Kidney tubule cell (primary cell): ENCODE measurements at places on chromosomes 7 and 10.
A peak's percentile ranks its signal among the peaks of the same experiment; 100 is the strongest.

- DNase-seq: no peak
Measured at GRCh38 chr10:32618482-32618881, 172.5 kb downstream of the CCDC7 start.

- peak; percentile 74 for DNase-seq
Measured at GRCh38 chr10:79399223-79399831, 46.1 kb downstream of the ZCCHC24 start.

- peak; percentile 74 for DNase-seq
Measured at GRCh38 chr7:116711790-116712189, 39.8 kb downstream of the MET start.

GRCh38 chr7:137920637-137921399, 74.0 kb upstream of the DGKI start:
- DNase-seq: no peak

- DNase-seq: no peak
Measured at GRCh38 chr10:129866894-129867293, 97.2 kb downstream of the EBF3 start.

DNA sequence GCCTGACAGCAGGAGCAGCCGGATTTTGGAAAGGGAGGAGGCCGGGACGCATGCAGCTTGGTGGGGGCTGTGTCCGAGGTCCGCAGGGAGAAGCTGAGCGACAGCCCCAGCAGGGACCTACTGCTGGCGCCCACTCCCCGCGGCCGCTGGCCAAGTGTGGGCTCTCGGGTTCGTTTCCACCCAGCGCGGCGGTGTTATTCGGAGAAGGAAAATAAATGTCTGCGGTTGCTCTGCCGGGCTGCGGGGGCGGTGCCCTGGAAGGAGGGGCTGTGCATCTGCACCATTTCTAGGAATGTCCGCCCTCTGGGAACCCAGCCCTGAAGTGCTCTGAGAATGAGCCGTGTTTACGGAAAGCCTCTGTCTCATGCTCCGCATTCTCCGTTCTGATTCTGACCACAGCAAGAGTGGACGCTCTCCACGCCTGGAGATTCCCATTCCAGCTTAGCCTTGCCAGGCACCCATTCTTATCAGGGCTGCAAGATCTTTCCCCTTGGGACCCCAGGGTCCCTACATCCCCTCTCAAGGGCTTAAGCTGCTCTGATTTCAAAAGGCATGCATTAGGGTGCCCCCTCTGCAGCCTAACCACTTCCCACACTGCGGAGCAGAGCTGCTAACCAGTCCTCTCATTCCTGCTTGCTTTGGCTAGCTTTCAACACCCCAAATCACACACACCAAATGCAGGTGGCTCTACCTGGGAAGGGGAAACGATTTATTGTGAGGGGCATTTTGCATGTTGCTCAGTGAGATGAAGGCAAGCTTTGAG, 256.6 kb upstream of the GLI3 start:
- peak; percentile 60 for DNase-seq

GRCh38 chr7:39894904-39895303, 55.2 kb upstream of the CDK13 start:
- peak; percentile 44 for DNase-seq

DNA sequence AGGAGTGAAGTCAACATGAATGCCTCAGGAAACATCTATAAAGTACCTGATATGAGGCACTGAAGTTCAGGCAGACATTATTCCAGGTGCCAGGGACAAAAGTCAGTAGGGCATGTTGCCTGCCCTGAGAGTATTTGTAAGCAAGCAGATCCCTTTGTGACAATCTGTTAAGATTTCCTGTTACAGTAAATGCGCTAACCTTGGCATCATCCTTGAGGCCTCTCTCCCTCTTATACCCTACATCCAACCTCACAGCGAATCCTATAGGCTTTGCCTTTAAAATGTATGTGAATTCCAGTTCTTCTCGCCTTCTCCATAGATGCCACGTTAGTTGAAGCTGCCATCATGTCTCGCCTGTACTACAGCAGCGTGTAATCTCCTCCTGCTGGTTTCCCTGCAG, 165.3 kb downstream of the DNAH11 start:
- DNase-seq: no peak

GRCh38 chr7:137893143-137893742, 46.5 kb upstream of the DGKI start:
- DNase-seq: no peak

GRCh38 chr10:28548781-28549498, 16.0 kb downstream of the WAC start:
- no peak for DNase-seq

DNA sequence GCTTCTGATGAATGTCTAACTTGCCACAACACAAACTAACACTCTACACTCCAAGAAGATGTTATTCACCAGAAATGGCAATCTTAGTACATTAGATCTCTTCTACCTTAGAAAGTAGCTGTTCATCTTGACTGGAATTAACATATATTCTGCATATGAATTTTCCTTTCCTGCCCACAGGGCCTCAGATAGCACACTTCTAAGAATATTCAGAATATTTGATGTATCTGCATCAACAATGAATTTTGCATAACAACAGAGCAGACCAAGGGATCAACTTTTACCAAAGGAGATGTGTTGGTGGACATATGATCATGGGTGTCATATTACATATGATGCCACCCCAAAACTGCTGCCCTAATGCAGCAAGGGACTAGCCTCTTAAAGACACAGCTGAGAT, 960.8 kb upstream of the GHITM start:
- no peak for DNase-seq

DNA sequence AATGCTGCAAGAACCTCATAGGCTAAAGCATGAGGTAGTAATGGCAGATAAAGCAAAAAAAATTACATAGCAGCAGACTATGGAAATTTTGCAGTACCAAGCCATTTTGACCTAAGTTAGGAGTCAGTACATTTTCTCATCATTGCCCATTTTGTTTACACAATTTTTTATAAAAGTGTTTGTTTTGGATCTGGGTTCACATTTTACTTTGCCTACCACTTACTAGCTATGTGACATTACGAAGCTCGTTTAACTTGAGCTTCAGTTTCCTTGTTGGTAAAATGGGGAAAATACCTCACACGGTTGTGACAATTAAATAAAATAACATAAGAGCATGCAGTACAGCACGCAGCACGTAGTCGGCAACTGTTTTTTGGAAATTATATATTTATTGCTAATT, 99.6 kb downstream of the ADD3 start:
- DNase-seq: no peak

- no peak for DNase-seq
Measured at GRCh38 chr10:126432507-126432906, 44.2 kb upstream of the ADAM12 start.

DNA sequence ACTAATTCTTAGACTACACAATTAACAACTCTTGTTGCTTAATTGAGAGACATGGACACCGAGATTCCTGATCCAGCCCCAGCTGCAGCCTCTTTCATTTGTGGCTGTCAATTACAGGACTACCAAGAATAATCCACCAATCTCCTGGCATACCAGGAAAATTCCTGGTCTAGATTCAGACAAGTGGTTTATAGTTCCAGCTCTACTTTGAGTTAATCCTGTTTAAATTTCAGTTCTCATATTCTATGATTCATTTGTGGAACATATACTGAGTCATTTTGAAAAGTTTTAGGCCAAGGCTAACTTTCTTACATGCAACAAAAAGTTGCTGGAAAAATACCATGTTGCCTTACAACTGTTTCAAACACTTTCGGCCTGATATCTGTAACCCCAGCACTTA, 253.5 kb downstream of the MAGI2 start:
- DNase-seq: no peak

DNA sequence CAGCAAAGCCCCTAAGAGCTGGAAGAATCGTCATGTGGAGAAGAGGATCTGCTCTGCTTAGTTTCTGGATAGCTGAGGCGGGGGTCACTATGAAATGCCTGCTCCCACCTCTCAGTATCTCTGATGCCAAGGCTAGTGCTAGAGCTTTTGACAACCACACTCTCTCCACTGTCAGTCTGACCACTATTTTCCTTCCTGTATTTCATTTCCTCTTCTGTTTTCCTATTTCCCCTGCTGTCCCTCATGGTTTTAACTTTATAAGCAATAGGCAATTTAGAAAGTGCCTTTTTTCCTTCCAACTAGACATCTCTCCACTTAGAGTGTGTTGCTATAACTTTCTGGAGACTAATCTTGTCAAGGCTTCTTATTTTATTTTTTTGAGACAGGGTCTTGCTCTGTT, 23.6 kb downstream of the C7orf57 start:
- DNase-seq: no peak

GRCh38 chr7:41885748-41886147, 182.9 kb upstream of the INHBA start:
- DNase-seq: no peak

GRCh38 chr10:93859049-93859655, 34.6 kb upstream of the SLC35G1 start:
- no peak for DNase-seq

DNA sequence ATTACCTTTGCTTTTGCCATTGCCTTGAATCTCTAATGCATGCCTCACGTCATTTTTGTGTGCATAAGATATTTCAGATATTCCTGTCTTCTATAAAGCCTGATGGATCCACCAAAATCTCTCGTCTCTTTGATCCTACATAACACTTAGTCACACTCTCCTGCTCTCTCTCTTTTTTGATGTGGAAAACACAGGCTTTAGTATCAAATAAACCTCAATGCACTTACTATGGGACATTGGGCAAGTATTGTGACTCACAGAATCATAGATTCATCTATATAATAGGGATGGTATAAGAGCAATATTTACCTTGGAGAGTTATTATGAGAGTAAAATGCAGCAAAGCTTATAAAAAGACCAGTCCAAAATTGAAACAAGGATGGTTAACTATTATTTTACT, 39.1 kb downstream of the DKK1 start:
- no peak for DNase-seq

GRCh38 chr7:101605611-101606497, 23.2 kb downstream of the MYL10 start:
- DNase-seq: no peak

- DNase-seq: peak; percentile 32
Measured at GRCh38 chr10:125531465-125531864, 151.5 kb downstream of the TEX36 start.

- DNase-seq: no peak
Measured at GRCh38 chr10:27108165-27108564, 7.9 kb upstream of the ANKRD26 start.

GRCh38 chr7:14892961-14893360, 9.6 kb downstream of the DGKB start:
- peak; percentile 41 for DNase-seq

DNA sequence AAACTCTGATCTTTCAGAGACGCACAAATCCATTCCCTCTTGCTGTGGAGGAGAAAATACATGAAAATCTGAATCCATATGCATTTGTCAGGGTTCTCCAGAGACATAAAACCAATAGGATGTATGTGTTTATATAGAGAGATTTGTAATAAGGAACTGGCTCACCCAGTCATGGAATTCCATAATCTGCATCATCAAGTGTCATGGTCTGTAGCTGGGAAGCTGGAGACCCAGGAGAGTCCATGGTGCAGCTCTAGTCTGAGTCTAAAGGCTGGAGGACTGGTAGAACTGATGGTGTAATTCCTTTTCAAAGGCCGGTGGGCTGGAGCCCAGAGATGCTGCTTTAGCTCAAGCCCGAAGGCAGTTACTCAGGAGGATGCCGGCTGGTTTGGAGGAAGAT, 134.0 kb downstream of the TCF7L2 start:
- no peak for DNase-seq

- peak; percentile 22 for DNase-seq
Measured at GRCh38 chr7:87934699-87935383, 790 bp downstream of the ADAM22 start.

DNA sequence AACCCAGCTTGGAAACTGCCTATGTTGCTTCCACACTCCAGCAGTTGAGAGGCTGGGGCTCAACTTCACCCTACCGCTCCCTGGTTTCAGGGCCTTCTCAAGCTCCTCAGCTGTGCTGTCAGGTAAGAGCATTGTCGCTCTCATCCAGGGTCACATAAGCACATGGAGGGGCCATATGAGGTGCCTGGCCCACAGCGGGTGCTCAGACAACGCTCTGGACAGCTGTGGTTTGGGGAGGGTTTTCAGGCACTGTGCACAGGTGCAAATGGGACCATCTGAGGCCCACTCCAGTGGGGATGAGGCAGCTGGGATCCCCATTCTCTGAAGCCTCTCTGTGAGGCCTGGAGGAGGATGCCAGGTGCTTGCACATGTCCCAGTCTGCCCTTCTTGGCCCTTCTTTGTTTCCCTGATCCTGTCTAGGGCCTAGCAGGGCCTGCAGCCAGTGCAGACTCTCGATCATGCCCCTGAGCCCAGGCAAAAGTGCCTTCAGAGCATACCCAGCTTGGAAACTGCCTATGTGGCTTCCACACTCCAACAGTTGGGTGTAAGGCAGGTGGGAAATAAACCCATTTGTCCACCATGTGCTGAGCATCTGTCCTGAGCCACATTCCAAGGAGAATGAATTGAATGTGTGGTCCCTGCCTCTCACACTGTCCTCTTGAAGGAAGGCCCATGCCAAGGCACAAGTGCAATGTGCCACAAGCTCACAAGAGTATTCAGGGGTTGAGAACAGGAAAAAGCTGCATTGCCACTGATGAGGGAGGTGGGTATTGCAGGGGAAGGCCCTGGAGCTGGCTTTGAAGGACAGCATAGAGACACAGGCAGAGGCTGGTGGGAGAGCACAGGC, 40.3 kb downstream of the VSTM4 start:
- no peak for DNase-seq

GRCh38 chr7:148535217-148535616, 55.3 kb upstream of the C7orf33 start:
- no peak for DNase-seq

DNA sequence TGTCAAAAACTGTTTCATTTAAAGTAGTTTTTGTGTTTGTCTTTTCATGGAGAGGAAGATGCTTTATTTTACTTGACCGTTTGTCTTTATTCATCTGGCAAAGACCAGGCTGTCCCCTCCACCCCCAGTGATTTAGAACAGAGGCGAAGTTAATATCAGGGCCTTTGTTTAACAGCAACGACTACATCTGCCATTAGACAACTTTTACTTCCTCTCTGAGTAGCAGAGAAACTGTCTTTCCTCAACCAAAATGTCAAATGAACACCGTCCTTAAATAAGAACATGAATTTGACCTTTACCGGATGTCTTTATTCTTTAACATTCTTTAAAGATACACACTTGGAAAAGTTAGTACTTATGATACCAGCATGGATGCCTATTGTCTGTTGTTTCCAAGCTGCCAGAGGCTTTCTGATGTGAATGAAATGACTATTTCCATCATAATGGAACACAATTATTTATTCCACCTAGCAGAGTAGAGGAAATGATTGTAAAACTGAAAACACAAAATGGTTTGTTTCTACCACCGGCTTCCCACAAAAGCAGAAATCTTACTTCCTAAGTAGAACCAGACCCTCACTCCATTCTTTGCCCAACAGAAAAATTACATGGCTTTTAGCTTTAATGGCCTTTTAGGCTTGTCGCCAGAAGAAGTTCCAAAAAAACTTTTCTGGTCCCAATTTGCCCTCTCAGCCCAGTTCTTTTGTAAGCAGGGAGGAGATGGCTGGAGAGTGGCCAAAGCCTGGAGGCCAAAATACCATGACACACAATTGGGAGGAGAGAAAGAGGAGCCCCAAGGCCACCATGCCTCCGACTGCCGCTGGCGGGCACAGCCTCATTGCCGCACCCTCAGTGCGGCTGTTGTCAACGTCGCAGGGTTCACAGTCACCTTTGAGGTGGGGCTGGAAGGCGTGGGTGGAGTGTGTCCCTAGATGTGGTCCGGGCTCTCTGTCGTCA, 168.5 kb downstream of the TEX36 start:
- DNase-seq: no peak
